ENCODE measurements at places on chromosomes 7 and 10.

GRCh38 chr7:146655928-146656797, 539.6 kb downstream of the CNTNAP2 start:
- DNase-seq, result no peak

DNA sequence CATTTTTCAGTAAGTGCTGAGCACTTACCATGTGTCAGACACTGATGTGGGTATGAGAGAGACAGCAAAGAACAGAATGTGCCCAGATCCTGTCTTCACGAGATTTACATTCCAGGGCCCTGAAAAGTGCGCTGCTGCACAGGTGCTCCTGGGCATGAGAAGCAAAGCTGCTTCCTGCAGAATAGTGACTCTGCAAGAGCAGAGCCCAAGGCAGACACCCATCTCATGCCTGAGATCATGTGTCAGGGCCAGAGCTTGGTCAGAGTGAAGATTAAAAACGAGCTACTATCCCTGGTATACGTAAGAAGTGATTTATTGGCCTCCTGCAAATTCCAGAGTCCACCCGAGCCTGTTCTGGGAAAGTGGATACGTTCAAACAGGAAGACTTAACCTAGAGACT, 824.4 kb downstream of the GRID1 start:
- no peak for DNase-seq

DNA sequence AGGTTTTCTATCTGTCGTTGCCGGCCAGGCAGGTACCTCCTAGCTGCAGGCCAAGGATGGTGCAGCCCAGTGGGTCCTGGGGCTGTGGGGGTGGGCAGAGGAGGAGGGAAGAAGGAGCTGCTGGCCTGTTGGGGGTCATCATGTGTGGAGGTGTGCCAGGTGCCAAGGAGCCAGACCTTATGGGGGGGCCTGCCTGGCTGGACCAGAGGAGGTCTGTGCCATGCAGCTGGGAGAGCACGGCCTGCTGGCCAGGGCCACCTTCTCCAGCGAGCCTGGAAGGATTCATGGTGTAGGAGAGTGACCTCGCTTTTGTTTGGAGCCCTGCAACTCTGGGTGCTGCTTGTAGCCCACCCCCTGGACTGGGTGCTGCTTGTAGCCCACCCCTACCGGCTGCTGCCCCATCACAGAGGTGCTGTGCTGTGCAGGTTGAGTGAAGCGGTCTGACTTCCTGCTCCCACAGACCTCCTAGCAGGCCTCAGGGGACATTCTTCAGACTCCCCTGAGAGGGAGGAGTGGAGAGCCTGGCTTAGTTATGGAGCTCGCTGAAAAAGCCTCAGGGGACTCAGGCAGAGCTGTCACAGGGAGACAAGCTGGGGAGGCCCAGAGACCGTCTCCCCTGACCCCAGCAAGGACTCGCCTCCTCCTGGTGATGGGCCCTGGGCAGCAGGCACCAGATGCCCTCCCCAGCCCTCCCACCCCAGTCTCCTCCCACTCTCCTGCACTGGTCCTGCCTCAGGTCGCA, 67.7 kb upstream of the AQP1 start:
- DNase-seq, result no peak

DNA sequence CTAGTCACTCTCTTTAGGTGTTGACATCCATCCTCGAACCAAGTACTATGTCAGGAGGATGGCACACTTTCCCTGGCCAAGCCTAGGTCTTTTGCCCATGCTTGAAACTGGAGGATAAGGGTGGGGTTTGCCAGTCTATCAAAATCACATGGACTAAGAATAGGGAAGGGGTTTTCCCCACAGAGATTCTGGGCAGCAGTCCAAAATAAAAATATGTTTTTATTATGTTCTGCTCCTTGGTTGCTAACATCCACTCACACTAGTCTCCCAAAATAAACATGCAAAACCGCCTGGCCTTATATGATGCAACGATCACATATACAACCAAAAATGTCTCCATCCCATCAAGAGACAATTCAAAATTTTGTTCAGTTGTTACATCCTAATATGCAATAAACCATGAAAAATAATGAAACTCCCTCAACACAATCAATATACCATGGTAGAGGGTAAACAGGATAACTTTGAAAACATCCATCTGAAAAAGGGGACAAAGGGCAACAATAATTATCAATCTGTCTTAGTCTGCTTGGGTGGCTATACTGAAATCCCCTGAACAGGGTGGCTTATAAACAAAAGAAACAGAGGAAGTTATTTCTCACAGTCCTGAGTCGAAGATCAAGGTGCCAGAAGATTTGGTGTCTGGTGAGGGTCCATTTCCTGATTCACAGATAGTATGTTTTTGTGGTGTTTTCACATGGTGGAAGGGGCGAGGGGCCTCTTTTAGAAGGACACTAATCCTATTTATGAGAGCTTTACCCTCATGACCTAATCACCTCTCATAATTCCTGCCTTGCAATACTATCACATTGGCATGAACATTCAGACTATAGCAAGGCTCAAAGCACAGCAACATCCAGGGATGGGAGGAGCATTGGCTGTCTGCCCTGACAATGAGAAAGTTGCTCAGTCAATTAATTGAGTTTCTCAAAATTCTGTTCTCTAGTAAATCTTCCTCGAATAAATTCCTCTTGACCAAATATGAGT, 159.3 kb downstream of the ETV1 start:
- DNase-seq, result no peak

GRCh38 chr10:6301488-6302075, 98.8 kb downstream of the PFKFB3 start:
- no peak for DNase-seq

- DNase-seq, result no peak
Observed at GRCh38 chr7:2224934-2225333, 7.8 kb downstream of the MAD1L1 start.

GRCh38 chr10:128896116-128896795, 570.8 kb upstream of the MGMT start:
- no peak for DNase-seq
